GM23248 (cell line): ENCODE measurements at places on chromosomes 6 and 20.

DNA sequence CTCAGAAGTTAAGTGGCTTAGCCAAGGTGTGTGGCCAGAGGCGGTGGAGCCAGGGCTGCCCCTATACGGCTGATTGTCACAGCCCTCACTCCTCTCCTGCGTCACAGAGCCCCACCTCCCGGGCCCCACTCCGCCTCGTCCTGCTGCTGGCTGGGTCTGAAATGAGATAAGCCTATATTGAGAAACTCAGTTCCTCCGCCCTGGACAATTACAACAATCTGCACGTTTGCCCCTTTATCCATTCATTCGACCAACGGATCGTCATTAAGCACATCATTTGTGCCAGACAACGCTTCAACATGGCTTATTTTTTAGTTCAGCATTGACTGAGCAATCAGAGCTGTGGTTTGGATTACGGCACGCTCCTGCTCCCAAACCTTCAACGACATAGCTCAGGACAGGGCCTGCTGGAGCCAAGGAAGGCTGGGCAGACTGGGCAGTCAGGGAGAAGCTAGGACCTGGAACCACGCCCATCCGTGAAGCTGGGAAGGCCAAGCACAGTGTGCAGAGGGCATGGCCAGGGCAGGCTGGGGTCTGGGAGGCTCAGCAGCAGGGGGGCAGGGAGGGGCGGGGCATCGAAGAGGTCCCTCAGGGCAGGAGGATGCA, 16.6 kb upstream of the EZR start:
- DNase-seq: no peak

DNA sequence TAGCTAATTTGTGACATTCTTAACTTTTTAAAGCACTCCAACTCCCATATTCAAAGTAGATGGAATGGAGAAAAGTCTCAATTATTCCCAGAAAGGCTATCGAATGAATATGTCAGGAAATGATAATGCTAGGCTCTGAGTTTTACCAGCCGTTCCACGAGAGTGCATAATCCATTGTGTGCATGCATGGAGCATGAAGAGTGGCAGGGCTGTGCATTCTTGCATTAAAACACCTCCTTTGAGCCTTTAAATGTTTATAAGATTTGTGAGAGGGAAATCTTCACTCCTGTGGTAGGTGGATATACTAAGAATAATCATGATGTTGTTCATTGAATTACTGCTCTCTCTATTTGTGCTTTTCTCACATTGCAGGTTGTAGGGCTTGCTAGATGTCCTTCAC, 178.3 kb downstream of the CARMIL1 start:
- no peak for DNase-seq

- peak; percentile 59 for DNase-seq
Measured at GRCh38 chr20:52524861-52525260, 333.3 kb upstream of the ZFP64 start.

- peak; percentile 41 for DNase-seq
Measured at GRCh38 chr6:120378582-120379220, 955.6 kb downstream of the TBC1D32 start.

DNA sequence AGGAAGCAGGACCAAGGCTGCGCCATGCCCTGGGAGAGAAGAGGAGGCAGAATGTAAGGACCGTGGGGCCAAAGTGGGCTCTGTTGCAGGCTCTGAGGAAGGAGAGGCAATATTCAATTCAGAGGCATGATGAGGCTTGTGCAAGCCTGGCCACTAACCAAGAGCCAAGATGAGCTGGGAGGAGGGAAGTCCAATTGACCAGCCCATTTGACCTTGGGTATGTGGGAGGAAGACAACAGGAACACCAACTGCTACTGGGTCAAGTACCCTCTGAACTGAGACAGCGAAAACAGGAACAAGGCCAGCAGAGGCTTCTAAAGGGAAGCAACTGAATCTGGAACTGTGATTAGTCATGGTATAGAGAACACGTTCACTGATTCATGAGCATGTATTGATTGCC, 779.6 kb downstream of the MAFB start:
- no peak for DNase-seq

DNA sequence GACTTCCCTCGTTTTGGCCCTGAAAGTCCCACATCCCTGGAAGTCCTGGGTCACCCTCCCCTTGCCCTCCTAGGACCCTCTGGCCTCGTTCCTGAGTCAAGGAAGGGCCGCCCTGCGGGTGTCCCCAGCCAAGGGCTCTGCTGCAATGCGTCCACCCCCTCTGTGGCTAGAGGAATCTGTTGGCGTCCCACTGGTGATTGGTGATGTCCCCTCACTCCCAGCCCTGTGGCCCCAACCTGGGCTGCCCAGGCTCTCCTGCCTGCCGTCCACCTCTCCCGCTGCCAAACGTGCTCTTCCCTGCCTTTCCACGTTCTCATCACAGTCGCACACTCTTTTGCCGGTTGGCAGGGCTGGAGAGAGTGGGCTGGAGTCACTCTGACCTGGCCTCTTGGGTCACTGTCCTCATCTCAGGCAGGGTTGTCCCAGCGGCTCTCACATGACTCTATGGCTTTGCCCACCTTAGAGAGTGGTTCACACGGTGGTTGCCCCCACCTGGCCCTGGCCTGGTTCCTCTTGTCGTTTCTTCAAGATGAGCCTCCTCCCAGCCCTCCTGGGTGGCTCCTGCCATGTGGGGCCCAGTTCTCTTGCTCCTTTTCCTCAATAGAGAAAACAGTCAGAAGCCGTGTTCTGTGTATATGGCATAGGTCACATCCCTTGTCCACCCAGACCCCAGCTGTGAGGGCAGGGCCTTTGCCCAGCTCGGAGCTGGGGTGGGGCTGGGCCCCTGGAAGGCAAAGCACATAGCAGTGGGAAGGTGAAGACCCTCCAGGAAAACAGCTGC, 100.9 kb downstream of the TMEM242 start:
- DNase-seq: no peak

DNA sequence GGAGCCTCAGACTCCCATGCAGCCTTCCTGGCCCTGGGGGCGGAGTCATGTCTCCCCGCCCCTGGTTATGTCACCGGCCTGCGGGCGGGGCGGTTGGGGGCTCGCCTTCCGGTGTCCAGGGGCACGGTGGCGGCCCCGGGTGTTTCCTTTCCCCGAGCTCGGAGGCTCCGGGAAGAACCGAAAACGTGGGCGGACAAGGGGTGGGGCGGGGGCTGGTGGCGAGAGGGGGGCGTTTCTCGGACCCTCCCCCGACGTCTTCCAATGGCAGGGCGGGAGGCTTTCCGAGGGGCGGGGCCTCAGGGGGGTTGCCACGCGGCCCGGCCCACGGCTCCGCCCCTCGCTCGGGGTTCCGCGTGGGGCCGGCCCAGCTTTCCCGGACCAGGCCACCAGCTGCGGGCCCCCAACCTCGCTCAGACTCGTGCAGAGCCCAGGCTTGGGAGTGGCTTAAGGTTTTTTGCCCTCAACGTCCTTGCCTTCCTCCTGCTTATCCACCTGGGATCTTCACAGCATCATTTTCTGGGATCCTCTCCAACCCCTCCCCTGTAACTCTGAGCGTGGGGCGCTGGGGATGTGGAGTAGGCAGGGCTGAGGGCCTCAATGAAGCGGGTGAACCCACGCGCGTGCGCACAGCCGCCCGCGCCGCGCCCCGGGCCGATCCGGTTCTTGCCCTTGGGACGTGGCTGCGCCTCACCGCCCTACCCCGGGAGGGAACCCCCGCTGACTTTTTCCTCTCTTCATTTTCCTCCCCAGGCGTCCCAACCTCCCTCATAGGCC, 2.1 kb upstream of the NRN1 start:
- peak; percentile 95 for DNase-seq

DNA sequence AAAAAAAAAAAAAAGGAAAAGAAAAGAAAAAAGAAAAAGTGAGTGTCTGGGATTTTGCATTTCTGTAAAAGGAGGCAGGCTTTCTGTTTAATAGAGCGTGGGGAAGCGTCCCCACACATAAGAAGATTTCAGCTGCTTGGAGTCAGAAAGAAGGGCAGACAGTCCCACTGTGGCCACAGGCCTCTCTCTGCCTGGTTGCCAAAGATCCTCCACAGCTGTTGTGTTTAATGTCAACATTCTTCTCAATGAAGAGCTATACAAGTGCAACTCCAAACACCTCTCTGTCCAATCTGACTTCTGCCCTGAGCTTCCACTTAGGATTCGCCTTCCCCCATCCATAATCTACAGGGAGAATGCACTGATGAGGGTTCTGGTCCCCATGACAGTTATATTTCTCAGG, 64.3 kb upstream of the MLN start:
- DNase-seq: no peak

GRCh38 chr6:105204331-105204730, 24.5 kb upstream of the POPDC3 start:
- peak; percentile 58 for DNase-seq

DNA sequence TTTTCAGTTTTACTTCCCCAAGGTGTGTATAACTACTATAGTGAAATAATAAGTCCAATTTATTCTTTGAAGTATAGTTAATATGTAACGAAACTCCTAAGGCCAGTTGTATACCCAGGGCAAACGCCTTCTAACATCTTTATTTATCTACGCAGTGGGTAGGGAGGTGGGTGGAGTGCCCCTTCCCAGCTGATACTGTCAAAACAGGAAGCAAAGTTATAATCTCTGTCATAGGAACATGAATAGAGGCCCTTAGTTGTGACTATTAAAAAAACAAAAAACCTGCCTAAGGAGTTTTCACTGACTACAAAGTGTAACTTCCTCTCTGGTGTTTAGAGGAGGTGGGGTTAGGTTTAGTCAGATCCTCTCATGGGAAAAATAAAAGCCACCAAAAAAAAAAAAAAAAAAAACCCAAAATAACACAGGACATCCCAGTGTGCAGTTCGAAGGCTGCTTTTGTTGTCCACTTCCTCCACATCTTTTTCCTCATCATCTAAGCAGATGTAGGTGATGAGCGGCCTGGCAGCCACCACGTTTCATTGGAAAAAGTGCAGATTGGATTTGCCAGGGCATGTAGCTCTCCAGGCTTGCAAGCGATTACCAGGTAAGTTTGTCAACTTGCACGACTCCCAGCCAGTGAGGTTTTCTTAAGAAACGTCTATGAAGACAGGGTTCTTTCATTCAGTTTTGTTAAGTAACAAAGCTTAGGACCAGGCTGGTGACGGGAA, 58.7 kb downstream of the UTRN start:
- no peak for DNase-seq

- DNase-seq: no peak
Measured at GRCh38 chr20:23303325-23304102, 47.1 kb upstream of the NXT1 start.

GRCh38 chr20:37946946-37947345, 44.0 kb downstream of the VSTM2L start:
- no peak for DNase-seq

- no peak for DNase-seq
Measured at GRCh38 chr20:16040742-16041141, 532.5 kb downstream of the KIF16B start.

- DNase-seq: no peak
Measured at GRCh38 chr20:47669152-47669425, 116.2 kb downstream of the SULF2 start.

DNA sequence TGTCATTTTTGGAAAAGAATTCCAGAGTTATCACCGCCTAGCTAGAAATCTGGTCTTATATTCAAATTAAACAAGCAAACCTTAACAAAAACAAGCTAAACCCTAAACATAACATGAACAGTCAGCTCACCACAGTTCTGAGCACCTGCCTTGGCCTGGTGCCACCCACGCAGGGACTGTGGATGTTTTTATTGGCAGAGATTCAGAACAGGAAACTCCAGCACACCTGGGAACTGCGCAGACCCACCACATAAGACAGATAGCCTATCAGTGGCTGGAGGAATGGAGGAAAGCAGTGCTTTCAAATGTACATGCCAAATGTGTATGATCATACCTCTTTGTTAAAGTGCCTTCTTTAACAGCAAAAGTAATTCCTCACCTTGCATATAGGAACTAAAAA, 8.9 kb downstream of the SLC16A10 start:
- no peak for DNase-seq

DNA sequence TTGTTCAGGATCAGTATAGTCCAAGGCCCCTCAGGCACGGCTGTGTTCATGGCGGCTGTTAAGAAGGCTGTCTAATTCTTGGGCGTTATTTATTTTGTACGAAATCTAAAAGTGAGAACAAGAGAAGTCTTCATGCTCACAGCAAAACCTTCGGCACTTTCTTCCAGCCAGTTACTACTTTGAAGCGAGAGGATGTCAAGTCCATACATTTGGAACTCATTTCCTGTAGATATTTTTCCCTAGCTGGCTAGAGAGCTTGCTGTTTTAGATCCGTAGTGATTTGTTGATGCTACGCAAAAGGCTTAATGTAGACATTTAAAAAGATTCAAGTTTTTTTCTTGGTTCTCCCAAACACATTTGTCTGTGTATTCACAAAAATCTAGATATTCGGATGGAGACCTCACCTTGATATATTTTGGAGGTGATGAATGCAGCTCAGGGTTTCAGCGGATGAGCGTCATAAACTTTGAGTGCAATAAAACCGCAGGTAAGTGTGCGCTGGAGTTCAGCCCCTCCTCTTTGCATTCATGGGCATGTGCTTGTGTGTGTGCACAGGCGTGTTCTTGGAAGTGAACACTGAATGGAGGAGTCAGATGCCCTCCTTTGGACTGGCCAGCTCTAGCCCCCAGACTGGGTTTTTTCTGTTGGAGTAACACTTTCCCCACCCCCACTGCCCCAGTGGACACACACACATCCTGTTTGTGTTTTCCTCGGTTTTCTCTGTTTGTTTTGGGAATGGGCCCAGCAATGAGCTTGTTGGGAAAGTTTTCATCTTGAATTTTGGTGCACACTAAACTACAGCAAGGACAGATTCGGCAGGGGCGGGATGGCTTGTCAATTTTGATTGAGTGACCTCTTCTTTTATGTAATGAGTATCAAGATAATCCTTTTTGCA, 65.4 kb downstream of the IGF2R start:
- DNase-seq: no peak

GRCh38 chr6:159042003-159042825, 2.6 kb downstream of the TAGAP start:
- peak; percentile 67 for DNase-seq

GRCh38 chr6:159557031-159557430, 136.0 kb downstream of the SOD2 start:
- DNase-seq: no peak

GRCh38 chr6:71388856-71389527, 100.4 kb downstream of the OGFRL1 start:
- DNase-seq: peak; percentile 36

DNA sequence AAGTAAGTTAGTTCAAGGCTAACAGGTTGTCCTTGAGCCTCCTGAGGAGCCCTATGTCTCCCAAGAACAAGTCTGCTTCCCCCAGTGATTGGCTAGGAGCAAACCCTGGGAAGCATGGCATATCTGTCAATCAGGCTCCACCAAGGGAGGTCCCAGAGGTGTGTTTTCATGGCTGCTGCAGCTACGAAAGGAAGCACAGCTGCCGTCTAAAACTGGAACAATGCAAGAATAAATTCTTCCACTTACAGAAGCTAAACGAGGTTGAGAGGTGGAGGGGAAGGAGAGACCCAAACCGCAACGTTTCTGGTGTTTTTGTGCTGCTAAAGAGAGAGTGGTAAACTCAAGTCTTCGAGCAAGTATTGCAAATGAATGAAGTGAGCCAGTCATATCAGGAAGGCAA, 4.9 kb upstream of the PTGIS start:
- no peak for DNase-seq
